ENCODE measurements at places on chromosomes 12 and 14. TPM values are rescaled to one million over a fixed set of nuclear protein-coding genes. Genes with fewer than 3 reads are reported as not detected.

Gene AICDA
- total RNA-seq: 0.17 TPM

Gene STX2
- 19.5 TPM for total RNA-seq

Gene FAM181A
- not detected for total RNA-seq

Gene DERA
- total RNA-seq: 15.9 TPM

Gene GPR132
- 48.6 TPM for total RNA-seq

Gene SCN8A
- 0.41 TPM for total RNA-seq

Gene AMDHD1
- 0.10 TPM for total RNA-seq

Gene TPPP2
- total RNA-seq: not detected

Gene PTPRR
- not detected for total RNA-seq
